ENCODE measurements at places on chromosomes 2 and 18.

DNA sequence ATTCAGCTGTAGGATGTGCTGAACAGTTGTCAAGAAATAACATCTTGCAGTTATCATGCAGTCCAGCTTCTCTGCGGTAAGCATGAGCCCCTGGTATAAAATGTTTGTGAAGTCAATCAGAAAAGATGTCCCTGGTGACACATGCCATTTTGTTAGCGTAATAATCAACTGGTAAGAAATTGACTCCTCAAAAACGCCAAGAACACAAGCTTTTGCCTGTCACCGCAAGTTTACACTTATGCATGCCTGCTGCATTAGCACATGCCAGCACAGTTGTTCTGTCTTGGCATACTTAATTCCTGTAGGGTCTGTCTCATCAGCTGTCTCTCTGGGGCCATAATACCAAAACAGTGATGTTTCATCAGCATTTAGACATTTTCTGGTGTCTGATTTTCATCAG lies 524.8 kb upstream of the DSEL start:
- no peak for DNase-seq

- no peak for DNase-seq
Measured at GRCh38 chr2:229884775-229885699, 36.8 kb downstream of the TRIP12 start.

DNA sequence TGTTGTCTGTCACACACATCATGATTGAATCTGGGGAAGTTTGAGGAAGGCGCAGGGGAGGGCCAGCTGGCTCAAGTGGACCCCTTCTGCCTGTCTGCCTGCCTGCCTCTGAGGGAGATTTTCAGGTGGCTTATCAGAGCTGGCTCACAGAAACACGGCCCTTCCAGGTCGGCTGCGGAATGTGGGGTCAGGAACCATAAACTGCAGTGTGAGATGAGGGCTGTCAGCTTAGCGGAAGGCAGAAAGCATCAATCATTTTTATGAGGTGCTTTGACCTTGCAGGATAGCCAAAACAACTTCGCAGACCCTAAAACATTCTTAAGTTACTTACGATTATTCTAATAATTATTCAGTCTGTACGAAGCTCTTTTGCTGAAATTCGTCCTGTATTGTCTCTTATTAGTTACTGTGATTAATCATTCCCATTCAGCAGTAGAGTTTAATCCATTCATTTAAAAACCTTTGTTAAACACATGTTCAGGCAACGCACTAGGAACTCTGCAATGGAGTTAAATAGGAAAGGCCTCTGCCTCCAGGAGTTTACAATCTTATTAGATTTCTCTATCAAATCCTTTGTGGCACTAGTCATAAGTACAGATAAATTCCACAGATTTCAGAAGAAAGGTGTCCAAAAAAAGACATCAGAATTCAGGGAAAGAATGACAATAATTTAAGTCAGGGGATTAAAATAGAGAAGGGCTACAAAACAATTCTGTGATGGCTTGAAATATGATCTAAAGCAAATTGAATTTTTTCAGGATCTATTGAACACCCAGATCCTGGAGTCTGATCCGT lies 371.6 kb downstream of the HRH4 start:
- DNase-seq = no peak

DNA sequence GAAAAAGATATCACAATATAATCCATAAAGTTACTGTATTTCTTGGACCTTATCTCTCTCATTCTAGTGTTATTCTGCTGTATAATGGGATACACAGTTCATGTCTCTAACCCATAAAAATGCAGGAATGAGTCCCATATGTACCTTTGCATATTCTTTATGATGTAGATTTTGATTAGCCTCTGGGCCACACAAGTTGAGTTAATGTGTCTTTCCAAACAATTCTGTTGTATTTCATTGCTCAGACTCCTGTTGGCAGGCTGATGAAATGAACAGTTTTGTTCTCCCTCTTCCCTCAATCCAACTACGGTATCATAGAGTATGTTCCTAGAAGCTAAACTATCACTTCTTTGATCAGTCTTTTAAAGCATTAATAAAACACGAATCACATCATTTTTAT lies 113.2 kb upstream of the SATB2 start:
- no peak for DNase-seq

- DNase-seq = no peak
Measured at GRCh38 chr2:224930124-224930523, 112.1 kb downstream of the DOCK10 start.

- no peak for DNase-seq
Measured at GRCh38 chr2:206502729-206503128, 59.4 kb downstream of the ADAM23 start.

DNA sequence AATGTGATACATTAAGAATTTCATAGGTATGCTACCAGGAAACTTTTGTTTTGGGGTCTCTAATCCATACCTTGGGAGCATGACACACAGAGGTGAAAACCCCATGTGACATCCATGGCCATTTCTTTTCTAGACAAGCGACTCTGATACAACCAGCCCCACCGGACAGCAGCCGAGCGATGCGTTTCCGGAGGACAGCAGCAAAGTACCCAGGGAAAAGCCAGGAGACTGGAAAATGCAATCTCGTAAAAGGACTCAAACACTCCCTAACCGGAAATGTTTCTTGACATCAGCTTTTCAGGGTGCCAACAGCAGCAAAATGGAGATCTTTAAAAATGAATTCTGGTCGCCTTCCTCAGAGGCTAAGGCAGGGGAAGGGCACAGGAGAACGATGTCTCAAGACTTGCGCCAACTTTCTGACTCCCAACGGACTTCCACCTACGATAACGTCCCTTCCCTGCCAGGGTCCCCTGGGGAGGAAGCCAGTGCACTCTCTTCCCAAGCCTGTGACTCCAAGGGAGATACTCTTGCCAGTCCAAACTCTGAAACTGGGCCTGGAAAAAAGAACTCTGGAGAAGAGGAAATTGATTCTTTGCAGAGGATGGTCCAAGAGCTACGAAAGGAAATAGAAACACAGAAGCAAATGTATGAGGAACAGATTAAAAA lies 48.9 kb downstream of the BMP10 start:
- DNase-seq = no peak

DNA sequence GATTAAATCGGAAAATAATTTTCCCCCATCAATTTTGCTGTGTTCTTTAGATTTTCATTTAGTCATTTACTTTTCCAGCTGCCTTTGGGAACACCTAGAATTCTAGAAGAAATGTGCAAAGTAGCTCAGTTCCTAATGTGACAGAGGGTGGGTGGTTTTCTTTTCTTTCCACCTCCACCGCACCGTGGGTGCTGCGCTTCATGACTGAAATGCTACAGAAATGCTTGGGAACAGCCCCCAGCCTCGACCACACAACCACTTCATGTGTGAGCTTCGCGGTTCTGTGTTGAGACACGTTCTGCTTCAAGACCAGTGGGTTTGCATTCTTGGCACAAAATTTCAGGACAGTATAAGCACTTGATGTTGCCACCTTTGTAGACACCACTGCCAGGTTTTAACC lies 30.9 kb downstream of the E2F6 start:
- DNase-seq = no peak

DNA sequence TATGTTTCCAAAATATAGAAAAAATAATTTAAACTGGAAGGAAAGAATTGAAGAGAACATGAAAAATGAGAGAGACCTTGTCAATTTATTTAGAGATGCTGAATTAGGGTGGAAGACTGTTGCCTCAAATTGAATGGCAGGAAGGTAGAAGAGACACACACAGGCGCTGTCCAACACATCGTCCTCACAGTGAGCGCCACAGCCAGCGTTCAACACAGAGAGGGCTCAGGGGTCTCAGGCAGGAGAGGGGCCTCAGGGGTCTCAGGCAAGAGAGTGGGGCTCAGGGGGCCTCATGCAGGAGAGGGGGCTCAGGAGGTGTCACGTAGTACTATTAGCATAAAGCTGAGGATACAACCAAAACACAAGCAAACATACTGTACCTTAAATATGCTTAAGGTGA lies 65.7 kb downstream of the TMEM18 start:
- no peak for DNase-seq

- no peak for DNase-seq
Measured at GRCh38 chr2:127451981-127452380, 33.8 kb downstream of the PROC start.

GRCh38 chr2:226671141-226671676 lies 128.4 kb downstream of the IRS1 start:
- DNase-seq = no peak

- DNase-seq = no peak
Measured at GRCh38 chr2:151024696-151025251, 236.9 kb downstream of the RBM43 start.

DNA sequence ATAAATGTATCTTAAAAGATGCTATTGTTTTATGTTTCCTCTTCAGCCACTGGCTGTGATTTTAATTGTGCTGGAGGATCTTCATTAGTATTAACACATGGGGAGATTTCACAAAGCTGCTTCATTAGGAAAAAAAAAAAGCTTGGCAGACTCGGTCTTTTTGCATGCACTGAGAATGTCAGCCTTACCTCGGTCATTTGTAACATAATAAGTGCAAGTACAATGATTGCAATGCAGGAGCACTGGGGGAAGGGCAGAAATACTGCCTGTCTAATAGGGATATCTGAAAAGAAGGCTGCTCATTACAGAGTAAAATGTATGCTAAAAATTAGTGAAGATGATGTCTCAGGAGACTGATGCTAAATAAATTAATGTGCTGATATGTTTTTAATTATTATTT lies 1.3 kb upstream of the BAZ2B start:
- DNase-seq = no peak

GRCh38 chr18:33755391-33755790 lies 177.4 kb downstream of the ASXL3 start:
- DNase-seq = no peak

DNA sequence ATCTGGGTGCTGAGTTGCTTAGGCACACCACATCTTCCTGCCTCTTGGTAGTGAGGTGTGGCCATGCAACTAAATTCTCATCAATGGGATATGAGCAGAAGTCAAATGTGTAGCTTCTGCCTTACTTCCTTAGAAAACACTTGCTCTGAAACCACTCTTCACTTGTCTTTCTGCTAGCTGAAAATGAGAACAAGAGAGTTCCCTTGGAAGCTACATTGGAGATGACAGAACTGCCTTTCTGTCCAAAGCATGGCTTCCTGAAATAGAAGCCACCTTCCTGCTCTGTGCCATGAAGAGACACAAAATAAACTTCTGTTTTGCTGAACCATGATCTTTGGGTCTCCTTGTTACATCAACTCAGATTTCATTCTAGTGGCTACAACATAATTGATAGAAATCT lies 659.9 kb downstream of the IRS1 start:
- DNase-seq = no peak

DNA sequence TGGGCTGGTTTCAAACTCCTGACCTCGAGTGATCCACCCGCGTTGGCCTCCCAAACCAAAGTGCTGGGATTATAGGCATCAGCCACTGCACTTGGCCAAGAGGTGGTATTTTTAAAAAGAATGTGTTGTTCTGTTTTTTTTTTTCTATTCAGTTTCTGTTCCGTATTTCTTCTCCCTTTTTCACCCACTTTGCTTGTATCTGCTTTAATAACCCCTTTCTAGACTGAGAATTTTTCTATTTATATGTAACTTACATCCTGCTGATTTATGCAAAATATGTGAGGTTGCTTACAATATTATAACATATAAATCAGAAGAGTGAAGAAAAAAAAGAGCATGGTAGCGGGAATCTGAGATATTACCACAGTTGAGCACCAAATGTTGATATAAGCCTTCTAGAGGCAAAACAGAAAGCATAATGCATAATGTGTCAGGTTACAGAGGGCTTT lies 17.2 kb upstream of the LYPD6B start:
- DNase-seq = no peak

GRCh38 chr2:8662239-8662879 lies 19.5 kb upstream of the ID2 start:
- no peak for DNase-seq

DNA sequence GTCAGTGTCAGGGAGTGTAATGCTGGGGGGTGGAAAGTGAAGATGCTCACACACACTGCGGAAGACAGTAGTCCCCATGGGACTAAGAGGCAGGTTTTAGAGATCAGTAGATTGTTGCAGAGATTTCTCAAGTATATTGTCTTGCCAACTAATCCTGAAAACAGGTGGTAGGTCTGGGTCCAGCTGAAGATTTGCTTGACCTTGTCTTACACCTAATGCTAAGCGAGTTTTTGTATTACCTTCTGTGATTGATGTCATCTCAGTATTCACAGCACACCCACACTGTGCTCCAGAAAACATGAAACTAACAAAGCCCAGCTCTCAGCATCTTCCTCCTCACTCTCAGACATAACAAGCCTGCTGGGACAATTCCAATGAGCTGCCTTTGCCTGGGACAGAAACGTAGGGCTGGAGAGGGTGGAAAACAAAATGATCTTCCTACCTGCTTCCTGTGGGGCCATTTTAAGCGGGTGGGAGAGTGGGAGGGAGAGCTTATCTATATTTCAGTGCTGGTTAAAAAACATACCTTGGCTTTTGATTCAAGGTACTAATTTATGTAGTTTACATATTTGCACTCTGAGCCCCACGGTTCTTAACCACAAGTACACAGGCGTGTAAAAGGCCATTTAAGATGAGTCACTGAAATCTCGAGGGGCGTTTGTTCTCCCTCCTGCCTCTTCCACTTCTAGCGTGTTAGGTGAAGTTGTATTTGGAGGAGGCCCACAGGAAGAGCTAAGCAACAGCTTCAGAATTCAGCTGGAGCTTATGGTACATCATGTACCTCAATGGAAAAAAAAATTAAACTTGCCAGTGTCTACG lies 23.1 kb upstream of the RBMS1 start:
- no peak for DNase-seq

DNA sequence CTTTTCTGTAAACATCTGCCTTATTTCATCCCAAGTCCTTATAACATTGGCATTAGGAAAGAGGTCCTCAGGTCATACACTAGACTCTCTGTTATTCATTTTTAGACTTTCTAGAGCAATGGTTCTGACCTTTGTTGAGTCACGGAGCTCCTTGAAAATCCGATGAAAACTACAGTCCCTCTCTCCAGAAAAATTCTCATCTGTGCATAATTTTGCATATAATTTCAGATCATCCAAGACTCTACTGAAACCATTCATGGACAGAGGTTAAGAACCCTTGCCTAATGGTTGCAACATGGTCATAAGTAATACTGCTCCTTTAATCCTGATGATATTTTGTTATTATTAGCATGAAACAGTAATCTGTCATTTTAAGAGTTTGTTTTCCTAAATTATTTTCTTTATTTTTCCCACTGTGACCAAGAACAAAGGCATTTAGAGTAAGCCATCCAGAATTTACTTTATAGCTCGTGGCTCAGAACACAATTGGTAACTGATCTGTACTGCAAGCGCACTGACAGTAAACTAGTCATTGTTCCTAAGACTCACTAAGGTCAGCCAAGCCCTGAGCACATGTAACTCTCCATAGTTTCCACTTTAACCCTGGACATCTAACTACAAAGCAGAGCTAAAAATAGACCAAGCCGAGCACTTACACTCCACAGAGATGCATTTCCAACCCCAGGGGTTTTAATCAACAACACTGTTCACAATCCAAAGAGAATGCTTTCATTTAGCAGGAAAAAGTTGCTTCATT lies 8.4 kb downstream of the MYOM1 start:
- DNase-seq = no peak

DNA sequence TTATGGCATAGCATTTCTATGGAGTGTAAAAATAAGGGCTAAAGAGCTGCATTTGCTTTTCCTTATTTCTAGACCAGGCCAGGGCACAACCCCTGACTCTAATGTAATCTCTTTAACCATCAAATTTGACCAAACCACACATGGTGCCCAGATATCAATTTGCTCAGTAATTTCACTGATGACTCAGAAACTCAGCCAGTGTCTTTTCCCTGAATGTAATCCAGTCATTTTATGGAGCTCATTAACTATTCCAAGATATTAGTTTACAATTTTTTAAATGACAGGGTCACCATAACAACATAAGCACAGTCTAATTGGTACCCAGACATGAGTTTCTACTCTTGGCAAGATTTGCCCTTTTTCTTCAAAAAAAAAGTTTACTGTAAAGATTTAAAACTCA lies 270.8 kb upstream of the AGAP1 start:
- DNase-seq = no peak

All from keratinocyte (primary cell).